Dermis microvascular lymphatic vessel endothelial cell (primary cell): ENCODE measurements at places on chromosomes 12 and 14. TPM values are rescaled to one million over a fixed set of nuclear protein-coding genes. Genes with fewer than 3 reads are reported as not detected.

The DENND5B gene
- 5.9 and 8.9 TPM in 2 replicates for total RNA-seq

GRCh38 chr12:56487448-56488040 lies 417 bp downstream of the GLS2 start:
- no peak for DNase-seq

DNA sequence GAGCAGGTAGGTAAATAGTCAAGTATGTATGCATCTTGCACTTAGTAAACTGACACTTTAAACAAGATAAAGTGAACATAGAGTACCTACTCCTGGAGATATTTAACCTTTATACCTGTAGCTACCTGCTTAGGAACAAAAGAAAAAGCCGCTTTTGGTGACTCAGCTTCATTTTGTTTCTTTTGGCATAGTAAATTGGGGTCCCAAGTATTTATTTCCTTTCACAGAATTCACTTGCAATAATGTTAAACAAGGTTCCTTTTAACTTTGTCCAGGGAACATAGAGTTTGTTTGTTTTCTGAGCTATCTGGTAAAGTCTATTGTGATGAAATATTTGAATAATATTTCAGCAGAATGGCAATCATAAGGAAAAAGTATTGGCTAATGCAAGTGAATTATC lies 20.0 kb downstream of the SLCO1B3 start:
- DNase-seq, result no peak

- DNase-seq, result no peak
These were observed 7.9 kb downstream of the EMG1 start for GRCh38 chr12:6978611-6979011.

The ASCL1 gene
- total RNA-seq, result not detected in 2 replicates

The CLEC2A gene
- not detected in 2 replicates for total RNA-seq

The VRTN gene
- total RNA-seq, result not detected in 2 replicates

GRCh38 chr12:49615725-49616124 lies 7.6 kb upstream of the PRPF40B start:
- no peak for DNase-seq

The CIROP gene
- not detected in 2 replicates for total RNA-seq

The PAN2 gene
- 6.7 and 9.6 TPM in 2 replicates for total RNA-seq

DNA sequence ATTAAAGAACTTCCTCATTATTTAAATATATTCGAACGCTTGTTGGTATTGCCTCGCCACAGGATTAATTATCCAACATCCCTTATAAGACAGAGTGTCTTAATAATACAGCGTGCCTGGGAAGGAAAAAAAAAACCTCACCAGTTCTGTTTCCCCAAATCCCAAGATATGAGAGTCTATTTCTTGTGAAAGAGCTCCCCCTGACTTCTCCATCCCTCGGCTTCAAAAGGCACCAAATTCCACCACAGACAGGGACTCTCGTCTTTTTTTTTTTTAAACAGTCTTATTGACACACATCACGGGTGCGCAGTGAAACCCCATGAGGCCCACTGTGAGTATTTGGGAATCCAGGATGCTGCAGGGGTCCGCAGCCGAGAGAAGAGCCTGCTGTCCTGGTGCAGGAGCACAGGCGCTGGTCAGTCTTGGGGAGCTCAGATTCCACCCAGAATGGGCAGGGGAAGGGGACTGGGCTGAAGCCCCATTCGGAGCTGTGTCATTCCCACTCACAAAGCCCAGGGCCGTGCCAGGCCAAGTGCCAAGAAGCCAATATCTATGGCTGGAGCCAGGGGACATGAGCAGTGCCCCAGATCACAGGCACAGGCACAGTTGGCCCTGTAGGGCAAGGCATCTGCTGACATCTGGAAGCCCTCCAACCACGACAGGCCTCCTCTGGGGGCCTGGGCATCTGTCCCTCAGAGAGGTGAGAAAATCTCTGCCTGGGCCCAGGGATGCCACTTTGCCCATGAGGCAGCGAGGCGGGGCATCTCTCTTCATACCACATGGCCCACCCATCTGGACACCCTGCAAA lies 71.9 kb downstream of the BCL11B start:
- DNase-seq, result no peak

DNA sequence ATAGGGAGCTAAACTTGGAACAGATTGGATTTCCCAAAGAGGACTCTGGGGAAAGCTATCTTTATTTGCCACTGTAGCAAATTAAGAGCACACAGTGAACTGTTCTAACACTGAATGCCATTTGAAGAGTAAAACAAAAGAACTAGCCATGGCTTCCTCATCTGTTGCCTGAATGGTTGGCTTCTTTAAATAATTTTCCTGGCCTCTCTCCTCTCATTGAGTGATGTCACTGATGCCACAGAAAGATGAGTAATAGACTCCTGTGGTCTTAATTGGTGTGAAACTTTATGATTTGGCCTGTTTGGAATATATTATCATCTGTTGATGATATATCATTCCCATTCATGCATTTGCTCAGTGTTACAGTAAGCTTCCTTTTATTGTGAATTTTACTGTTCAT lies 42.5 kb downstream of the WDR20 start:
- peak; percentile 22 for DNase-seq

- no peak for DNase-seq
These were observed 38.4 kb downstream of the IFNG start for GRCh38 chr12:68121143-68121542.

DNA sequence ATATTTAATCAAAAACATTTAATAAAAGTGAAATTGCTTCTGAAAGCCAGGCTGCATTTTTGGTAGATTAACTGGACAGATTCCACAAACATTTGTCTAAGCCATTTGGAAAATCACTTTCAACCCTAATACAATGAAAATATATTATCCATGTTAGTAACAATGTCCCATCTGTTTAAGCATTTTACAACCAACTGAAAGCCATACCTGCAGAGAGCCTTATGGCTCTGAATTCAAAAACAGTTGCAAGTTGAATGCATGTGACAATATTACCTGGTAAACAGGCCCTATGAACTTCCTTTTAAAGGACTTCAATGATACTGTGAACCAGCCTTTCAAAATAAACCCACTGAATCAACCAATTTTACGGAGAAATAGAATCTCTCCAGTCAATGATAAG lies 468.1 kb downstream of the BTG1 start:
- DNase-seq, result no peak

DNA sequence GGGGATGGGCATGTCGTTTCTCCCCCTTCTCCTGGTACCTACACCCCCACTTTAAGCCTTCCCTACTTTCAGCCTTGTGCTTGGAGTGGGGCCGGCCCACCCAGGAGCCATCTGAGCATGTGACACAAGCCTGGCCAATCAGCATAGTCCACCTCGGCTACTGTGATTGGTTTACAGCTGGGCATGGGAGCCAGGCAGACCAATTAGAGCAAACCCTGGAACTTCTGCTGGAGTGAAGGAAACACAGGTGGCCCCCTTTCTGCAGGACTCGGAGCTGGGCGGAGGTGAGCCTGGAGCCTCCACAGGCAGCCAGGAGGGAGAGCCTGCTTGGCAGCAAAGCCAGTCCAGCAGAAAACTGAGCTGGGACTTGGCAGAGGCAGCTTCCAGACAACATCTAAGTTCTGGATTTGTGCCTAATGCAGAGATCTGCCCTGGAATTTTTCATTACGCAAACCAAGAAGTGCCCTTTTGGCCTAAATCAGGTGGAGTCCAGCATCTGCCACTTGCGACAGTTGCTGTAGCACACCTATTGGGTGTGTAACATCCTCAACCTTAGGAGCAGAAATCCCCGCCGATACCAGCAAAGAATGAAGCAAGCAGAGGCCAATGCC lies 59.5 kb downstream of the SCARB1 start:
- peak; percentile 25 for DNase-seq

DNA sequence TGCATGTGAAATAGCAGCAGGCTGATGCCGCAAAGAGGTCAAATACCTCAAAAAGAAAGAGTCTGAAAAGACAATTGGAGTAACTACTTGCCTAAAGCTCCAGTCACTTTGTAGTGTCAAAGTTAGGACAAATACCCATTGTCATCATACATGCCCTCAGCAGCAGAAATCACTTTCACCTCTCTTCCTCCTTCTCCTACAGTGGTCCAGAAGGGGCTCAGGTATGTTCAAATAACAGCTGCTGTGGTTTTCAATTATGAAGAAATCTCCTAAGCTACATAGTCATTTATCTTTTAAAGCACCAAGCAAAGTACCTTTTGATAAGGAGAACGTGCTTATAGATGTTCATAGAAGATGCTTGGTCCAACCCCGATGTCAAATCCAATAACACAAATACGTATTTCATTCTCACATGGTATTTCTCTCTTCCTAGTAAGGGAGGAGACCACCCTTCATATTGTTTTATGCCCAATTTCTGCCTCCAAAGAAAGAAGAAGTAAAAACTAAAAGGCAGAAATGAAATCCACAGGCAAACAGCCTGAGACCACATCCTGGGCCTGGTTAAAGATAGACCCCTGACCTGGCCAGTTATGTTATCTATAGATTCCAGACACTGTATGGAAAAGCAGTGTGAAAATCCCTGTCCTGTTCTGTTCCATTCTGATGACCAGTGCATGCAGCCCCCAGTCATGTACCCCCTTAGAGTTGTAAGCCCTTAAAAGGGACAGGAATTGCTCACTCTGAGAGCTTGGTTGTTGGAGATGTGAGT lies 23.7 kb downstream of the GYS2 start:
- no peak for DNase-seq

- DNase-seq, result no peak
These were observed 59.5 kb upstream of the TMX1 start for GRCh38 chr14:51180577-51180976.

The IFT81 gene
- 4.3 and 5.3 TPM in 2 replicates for total RNA-seq

DNA sequence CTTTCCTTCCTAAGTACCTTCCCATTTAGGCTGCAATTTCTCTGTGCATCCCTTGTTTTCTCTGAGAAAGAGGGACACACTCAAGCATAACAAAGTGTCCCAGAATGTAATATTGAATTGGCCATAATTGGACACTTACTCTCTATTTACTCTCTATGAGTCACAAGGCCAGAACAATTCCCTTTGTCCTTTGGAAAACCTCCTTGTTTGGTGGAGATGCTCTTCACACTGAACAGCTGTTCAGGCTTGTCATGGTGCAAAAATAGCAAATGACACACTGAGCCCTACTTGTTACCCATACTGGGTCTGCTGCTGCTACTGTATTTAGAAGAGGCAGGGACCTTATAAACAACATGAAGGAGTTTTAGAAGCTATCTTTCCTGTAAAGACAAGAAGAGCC lies 1590.5 kb upstream of the TMEM132C start:
- DNase-seq, result peak; percentile 39

The ZBTB39 gene
- 5.6 and 9.9 TPM in 2 replicates for total RNA-seq

- no peak for DNase-seq
These were observed 65.1 kb upstream of the PZP start for GRCh38 chr12:9273276-9273675.

The PLEKHG7 gene
- not detected in 2 replicates for total RNA-seq

DNA sequence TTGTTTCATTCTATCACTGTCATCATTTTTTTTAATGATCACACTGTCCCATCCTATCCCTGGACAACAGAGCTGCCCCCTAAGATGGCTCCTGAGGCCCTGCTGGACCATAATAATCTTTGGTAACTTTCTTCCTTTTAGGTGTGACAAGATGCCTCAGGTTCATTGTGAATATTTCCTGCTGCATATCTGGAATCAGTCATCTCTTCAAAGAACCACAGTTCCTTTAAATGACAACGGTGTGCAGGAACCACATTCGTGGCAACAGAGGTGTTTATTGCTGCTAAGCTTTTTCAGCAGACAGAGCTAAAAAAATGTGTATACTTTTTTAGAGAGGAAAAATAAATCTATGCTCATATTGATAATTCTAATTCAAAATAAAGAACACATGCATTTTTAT lies 312.9 kb downstream of the MED13L start:
- DNase-seq, result no peak

GRCh38 chr14:48129472-48129871 lies 454.1 kb upstream of the MDGA2 start:
- no peak for DNase-seq

The RIPK3 gene
- 1.4 and 1.8 TPM in 2 replicates for total RNA-seq

DNA sequence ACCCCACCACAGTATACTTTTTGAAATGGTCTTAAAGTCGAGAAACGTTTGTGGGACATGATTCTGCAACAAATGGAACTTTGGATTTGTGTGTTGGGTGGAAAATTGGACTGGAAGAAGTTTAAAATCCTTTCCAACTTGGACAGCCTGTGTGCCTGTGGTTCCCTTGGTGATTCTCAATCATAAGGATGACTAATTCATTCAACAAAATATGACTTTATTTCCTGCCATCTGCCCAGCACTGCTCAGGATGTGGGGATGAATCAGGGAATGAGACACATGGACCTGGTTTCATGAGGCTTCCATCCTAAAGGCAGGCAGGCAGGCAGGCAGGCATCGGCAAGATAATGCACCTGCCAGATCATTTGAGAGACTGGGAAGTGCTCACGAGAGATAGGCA lies 57.3 kb upstream of the TMEM132D start:
- no peak for DNase-seq

DNA sequence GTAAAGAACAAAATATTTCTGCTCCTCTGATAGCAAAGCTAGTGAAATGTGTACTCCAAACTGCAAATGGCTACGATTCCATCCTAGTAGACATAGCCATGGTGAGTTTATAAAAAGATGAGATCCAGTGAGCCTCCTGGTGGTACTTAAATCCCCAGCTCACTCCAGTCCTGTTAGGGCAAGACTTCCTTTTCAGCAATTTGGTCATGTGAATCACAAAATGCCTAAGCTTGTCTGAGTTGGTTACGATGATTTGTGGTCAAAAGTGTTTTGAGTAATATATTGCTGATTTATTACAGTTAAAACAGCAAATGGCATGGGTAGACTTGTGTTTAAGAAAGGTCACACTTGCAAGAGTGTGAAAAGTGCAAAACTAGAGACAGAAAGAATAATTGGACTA lies 102.7 kb upstream of the NAV3 start:
- DNase-seq, result no peak

DNA sequence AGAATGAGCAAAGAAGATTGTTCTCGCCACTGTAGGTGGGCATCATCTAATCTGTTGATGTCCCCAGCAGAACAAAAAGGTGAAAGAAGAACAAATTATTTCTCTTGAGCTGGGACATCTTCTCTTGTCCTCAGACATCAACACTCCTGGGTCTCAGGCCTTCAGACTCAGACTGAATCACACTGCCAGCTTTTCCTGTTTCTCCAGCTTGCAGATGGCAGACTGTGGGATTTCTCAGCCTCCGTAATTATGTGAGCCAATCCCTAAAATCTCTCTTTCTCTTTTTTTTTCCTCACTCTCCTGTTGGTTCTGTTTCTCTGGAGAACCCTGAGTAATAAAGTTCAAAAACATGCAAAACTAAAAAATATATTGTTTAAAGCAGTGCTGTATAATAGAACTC lies 3.7 kb upstream of the TMPRSS12 start:
- DNase-seq, result no peak

DNA sequence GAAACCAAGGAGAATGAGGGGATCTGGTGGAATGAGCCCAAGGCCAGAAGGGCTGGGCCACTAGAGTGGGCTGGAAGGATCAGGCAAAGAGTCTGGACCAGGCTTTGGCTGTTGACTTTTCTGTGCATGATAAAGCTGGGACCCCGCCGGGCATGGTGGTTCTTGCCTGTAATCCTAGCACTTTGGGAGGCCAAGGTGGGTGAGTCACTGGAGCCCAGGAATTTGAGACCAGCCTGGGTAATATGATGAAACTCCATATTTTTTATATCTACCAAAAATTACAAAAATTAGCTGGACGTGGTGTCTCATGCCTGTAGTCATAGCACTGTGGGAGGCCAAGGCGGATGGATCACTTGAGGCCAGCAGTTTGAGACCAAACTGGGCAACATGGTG lies 393 bp upstream of the KLHL33 start:
- DNase-seq, result no peak

GRCh38 chr12:15629108-15629507 lies 160.1 kb downstream of the EPS8 start:
- no peak for DNase-seq

The SALL2 gene
- total RNA-seq, result 0.13 and 0.89 TPM in 2 replicates
